ENCODE measurements at places on chromosomes 7 and 10.

DNA sequence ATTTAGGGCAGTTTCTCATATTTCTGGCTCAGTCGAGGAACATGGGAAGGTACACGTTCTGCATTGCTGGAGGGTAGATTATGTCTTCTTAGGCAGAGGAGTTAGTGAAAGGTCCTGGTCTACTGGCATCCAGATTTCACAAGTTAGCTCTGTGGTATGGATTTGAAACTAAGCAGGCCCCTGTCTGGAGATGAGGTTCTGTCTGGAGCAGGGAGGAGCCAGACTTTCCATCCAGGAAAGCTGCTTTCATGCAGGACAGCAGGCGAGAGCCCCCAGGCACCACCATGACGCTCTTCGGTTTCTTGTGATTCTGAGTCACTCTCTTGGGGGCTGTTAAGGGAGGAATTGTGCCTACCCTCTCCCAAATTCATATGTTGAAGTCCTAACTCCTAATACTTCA lies 184.3 kb downstream of the KIAA1217 start:
- DNase-seq: no peak

GRCh38 chr7:100720671-100721504 lies 620 bp downstream of the EPO start:
- no peak for DNase-seq

- DNase-seq: no peak
Measured at GRCh38 chr10:103502849-103503660, 9.6 kb downstream of the NEURL1 start.

- DNase-seq: no peak
Measured at GRCh38 chr7:50988465-50988864, 205.8 kb upstream of the GRB10 start.

- no peak for DNase-seq
Measured at GRCh38 chr10:102287991-102288390, 42.7 kb downstream of the GBF1 start.

DNA sequence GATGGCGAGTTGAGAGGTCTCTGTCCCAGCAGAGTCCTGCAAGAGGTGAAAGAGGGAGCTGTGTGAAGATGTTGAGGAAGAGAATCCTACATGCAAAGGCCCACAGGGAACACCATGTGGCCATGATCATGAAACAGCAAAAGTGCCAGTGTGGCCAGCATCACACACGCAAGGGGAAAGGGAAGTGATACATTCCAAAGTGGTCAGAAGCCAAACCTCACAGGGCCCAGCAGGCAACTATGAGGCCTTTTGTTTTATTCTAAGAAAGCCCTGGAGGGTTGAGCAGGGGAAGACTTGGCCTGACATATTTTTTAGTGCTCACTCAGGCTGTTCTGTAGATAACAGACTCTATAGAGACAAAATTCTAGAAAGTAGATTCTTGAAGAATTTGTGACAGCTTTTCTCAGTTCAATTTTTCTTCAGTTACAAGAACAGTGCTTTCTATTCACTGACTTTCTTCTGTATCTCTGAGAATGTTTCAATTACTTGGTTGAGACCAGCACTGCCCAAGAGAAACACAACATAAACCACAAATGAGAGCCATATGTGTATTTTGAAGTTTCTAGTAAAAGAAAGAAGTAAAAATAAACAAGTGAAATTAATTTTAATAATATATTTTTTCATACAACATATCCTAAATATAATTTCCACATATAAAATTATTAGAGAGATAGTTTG lies 82.3 kb downstream of the HTR7 start:
- DNase-seq: no peak

- no peak for DNase-seq
Measured at GRCh38 chr7:83957333-83957732, 237.3 kb downstream of the SEMA3A start.

DNA sequence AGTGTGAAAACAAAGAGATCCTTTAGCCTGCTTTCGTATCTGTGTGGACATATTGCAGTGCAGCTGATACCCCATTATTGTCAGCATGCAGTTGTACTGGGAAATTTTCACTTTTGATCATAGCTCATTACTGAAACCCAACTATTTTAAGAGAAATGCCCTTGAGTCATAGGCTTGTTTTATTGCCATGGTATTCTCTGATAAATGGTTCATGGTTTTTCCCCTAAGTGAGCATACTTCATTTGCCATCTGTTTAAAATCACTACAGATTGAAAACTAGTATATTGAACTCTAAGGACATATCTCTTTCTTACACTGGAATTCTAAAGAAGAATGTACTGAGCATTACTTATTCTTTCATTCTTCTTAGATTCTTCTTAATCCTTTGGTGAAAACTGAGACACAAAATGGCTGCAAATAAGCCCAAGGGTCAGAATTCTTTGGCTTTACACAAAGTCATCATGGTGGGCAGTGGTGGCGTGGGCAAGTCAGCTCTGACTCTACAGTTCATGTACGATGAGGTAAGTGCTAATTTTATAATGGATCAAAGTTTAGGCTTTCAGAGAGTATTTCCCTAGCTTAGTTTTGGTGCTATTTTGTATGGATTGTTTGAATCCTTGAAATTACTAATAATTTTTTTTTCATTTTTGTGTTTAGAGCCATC lies 63.0 kb downstream of the RALA start:
- DNase-seq: peak; percentile 66

DNA sequence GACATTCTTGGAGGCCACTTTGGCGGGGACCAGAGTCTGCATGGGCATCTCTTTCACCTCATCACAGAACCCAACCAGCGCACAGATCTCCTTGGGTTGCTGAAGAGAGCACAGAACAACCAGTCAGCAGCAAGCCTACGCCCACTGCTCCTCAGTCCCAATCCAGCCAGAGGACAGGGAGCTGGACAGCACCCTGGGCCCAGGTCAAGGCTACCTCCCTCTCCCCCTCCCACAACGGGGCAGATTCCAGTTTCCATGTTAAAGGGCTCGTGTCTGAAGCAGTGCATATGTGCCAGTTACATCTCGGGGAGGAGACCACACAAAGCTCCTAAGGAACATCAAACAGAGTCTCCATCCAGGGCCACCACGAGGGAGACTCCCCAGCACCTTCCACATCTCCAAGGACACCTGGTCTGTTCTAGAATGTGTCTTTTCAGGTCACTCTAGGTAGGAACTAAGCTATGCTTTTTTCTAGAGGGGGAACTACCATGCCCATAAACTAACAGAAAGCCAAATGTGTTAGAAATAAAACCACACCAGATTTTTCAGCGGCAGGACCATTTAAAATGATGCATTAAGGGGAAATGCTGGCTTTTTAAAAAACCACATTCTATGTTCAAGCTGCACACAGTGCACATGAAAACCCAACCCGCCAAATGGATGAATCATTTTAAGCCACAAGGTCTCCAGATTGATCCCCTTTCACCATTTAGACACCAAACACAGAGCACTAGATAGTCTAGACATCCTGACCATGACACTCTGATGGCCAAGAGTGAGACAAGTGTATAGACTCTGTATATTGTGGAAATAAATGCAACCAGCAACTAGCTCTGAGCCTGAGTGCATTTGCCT lies 28.9 kb downstream of the PSAP start:
- DNase-seq: no peak

GRCh38 chr10:91589015-91589657 lies 43.7 kb downstream of the PPP1R3C start:
- DNase-seq: no peak

DNA sequence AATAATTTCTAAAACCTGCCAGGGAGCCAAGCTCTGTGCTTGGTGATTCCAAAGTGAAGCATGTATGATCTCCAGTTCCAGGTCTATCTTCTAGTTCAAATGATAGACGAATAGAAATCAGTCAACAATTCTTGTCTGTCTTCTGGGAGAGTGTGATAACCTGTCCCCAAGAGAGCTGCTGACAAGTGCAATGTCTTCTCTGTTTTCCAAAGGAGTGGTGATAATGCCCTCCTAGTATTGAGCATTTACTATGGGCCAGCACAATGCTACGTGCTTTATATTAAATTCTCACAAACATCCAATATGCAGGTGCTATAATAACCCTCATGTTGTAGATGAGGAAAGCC lies 10.2 kb downstream of the MXI1 start:
- no peak for DNase-seq

GRCh38 chr10:30840395-30841050 lies 191.1 kb downstream of the ZNF438 start:
- no peak for DNase-seq

DNA sequence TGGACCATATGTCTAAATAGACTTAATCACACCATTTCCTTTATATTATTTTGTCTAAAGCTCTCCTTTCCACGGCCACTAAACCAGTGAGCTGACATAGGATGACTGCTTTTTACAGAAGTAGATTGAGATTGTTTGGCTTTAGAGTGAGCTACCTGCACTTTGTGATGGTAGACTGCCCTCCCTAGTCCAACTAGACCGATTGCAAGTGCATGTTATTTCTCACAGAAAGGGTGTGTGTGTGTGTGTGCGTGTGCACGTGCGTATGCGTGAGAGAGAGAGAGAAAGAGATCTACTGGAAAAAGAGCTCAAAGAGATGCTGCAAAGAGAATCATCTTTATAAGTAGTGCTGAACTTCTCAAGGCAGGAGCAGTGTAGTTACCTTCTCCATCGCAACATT lies 60.7 kb downstream of the VCL start:
- DNase-seq: no peak

DNA sequence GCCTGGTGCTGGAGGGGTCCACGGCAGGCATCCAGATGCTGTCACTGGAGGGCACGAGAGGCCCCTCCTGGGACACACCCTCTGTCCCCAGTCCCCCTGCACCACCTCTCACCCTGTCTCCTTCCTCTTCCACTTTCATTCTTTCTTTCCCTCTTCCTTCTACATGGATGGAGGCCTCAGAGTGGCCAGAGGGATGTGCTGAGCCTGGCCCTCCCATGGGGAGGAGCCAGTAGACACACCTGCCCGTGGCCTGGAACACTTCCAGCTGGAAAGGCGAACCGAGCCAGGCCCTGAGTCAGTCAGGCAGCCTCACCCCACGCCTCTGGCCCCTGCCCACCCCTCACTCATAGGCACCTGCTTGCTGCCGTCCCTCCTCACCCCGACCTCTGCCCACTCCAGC lies 55.9 kb upstream of the MXI1 start:
- DNase-seq: no peak

Data from GM13977 (cell line).